ENCODE measurements at places on chromosomes 16 and 17.
A peak's percentile ranks its signal among the peaks of the same experiment; 100 is the strongest.

- no peak for DNase-seq
Measured at GRCh38 chr17:57477522-57478362, 221.4 kb downstream of the MSI2 start.

- DNase-seq, result no peak
Measured at GRCh38 chr16:47460359-47460710, 528 bp downstream of the ITFG1 start.

DNA sequence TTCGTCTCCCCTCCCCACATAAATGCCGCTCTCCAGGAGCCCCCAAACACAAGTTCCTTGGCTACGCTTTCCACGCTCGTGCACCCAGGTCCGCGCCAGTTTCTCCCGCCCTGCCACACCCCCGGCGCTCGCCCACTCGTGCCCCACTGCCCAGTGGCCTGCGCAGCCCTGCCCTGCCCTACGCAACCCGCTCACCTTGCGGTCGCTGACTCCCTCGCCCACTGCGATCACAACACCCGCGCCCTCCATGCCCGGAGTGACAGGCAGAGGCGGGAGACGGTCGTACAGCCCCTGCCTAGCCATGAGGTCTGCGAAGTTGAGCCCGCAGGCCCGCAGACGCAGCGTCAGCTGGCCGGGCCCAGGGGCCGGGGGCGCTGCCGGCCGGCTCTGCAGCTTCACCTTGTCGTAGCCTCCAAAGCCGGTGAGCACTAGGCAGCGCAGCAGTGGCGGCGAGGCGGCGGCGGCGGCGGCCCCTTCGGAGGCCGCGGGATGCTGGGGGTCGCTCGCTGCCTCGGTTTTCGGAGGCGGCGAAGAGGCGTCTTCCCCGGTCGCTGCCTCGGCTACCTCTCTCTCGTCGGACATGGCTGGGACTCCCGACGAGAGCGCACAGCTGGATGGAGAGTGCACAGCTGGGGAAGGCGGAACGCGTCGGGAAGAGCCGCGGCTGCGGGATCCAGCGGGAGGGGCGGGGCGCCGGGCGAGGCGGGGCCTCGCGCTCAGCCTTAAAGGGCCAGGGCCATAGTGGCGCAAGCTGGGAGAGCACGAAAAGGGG is at the start of gene VAT1:
TSS of gene VAT1 (minus strand) at position 645 of the 772 bp plus-strand sequence. CDS start at position 582, 63 bp downstream.
- DNase-seq, result peak; percentile 47

DNA sequence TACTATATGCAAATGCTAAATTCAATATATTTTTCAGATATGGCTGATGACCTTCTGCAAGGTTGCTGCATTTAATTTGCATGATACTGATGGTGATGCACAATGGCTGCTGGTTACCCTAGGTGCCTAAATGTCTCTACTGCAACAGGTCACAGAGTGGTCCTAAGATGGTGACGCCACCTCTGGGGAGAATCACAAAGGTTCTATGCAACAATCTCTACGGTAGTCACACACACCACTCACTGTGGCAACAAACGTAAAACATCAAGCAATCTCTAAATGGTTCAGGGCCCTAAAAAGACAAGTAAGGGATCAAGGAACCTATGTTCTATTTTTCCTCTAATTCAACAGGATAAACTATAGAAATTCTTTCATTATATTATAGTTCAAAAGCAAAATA is 293.3 kb downstream of the CEP112 start:
- no peak for DNase-seq

DNA sequence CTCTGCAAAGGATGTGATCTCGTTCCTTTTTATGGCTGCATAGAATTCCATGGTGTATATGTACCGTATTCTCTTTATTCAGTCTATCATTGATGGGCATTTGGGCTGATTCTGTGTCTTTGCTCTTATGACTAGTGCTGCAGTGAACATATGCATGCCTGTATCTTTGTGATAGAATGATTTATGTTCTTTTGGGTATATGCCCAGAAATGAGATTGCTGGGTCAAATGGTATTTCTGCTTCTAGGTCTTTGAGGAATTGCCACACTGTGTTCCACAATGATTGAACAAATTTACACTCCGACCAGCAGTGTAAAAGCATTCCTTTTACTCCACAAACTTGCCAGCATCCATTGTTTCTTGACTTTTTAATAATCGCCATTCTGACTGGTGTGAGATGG is 60.2 kb upstream of the ADORA2B start:
- DNase-seq, result no peak

DNA sequence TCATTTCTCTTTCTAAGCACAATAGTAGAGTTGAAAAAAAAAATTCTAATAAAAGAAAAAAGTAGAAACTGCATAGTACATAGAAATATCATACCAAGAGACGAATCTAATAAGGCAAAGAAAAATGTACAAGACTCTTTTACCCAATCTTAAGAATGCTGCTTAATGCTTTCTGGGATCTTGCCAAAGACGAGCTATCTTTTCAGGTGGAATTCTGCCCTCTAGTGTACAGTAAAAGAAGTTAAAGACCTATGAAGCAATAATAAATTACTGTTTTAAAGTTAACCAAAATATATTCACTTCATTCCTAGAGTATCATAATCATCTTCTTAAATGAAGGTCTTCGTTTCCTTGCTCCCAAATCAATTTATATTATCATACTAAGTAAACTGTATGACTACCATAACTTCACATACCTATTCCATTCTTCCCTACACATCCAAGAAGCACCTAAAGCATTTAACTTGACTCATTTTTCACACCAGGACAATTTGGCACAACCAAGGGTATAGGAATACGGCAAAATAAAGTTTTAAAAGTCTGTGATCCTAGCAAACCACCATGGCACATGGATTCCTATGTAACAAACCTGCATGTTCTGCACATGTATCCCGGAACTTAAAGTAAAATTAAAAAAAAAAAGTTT is 47.7 kb downstream of the CFDP1 start:
- peak; percentile 18 for DNase-seq

- no peak for DNase-seq
Measured at GRCh38 chr16:66923247-66923731, 2.0 kb downstream of the RRAD start.

DNA sequence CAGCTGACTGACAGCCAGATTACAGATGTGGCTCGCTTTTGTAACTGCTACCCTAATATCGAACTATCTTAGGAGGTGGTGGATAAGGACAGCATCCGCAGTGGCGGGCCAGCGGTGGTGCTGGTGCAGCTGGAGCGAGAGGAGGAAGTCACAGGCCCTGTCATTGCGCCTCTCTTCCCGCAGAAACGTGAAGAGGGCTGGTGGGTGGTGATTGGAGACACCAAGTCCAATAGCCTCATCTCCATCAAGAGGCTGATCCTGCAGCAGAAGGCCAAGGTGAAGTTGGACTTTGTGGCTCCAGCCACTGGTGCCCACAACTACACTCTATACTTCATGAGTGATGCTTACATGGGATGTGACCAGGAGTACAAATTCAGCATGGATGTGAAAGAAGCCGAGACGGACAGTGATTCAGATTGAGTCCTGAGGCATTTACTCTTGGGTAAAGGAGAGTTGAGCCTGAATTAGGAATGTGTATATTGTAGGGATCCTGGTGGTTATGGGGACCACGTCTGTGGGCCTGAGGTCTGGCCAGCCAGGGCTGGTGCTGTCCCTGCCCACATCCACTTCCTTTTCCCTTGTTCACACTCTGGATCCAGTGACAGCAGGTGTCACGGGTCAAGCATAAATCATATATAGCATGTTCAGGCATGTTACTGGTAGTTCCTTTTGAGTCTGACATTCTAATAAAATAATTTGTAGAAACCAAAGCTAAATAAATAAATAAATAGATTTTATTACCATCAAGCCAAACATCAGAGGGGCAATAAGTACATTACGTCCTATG is 89.0 kb upstream of the SMURF2 start:
- no peak for DNase-seq

GRCh38 chr17:45293413-45294211 is 23.2 kb downstream of the MAP3K14 start:
- peak; percentile 78 for DNase-seq

- no peak for DNase-seq
Measured at GRCh38 chr16:15897121-15897780, 8.8 kb upstream of the CEP20 start.

DNA sequence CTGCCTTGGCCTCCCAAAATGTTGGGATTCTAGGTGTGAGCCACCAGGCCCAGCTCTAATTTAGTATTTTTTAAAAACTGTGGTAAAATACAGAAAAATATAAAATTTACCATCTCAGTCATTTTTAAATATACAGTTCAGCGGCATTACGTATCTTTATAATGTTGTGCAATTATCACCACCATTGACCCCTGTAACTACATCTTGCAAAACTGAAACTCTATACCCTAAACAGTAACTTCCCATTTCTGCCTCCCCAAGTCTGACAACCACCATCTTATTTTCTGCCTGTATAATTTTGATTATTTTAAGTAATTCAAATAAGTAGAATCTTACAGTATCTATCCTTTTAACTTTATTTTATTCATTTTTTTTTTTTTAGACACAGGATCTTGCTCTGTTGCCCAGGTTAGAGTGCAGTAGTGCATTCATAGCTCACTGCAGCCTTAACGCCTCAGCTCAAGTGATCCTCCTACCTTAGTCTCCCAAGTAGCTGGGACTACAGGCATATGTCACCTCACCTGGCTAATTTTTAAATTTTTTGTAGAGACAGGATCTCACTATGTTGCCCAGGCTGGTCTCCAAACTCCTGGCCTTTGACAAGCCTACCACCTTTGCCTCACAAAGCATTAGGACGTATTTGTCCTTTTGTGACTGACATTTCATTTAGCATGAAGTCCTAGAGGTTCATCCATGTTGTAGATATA is 10.9 kb upstream of the GGA2 start:
- DNase-seq, result no peak

GRCh38 chr17:81338274-81339190 is 43.4 kb upstream of the SLC38A10 start:
- DNase-seq, result no peak

DNA sequence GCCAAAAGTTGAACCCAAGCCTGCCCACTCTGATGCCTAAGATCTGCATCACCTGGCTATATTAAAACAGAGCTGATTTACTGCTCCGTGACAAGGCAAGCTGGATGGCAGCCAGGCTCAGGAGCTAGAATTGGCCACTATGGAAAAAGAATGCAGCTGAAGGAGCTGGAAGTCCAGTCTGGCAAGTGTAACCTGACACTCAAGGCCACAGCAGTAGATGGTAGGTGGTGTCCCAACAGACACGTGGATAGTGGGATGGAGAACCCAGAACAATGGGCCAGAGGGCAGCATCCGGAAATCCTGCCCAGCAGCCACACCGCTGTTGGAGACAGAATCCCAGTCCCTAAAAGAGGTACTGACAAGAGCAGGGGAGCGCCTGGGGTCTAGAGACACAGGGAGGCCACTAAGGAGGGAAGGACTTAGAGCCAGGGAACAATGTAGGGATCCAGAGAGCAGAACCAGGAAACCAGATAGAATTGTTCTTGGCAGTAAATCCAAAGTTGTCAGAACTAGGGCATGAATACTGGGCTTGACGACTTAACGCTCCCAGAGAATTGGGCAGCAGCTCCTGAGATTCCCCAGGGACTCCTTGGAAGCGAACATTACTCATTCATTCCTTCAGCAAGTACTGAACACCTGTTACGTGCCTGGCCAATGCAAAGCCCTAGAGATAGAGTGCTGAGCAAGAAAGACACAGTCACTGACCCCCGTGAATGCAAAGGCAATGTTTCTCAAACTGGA is 85.7 kb downstream of the CDYL2 start:
- DNase-seq, result no peak

- DNase-seq, result no peak
Measured at GRCh38 chr17:1890758-1891450, 61.1 kb downstream of the RPA1 start.

DNA sequence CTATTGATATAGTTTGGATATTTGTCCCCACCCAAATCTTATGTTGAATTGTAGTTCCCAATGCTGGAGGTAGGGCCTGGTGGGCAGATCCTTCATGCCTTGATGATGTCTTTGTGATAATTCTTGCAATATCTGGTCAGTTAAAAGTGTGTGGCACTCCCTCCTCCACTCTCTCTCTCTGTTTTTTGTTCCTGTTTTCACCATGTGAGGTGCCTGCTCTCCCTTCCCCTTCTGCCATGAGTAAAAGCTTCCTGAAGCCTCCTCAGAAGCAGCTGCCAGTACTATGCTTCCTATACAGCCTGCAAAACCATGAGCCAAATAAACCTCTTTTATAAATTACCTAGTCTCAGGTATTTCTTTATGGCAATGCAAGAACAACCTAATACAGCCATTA is 47.3 kb downstream of the TOM1L2 start:
- DNase-seq, result no peak

DNA sequence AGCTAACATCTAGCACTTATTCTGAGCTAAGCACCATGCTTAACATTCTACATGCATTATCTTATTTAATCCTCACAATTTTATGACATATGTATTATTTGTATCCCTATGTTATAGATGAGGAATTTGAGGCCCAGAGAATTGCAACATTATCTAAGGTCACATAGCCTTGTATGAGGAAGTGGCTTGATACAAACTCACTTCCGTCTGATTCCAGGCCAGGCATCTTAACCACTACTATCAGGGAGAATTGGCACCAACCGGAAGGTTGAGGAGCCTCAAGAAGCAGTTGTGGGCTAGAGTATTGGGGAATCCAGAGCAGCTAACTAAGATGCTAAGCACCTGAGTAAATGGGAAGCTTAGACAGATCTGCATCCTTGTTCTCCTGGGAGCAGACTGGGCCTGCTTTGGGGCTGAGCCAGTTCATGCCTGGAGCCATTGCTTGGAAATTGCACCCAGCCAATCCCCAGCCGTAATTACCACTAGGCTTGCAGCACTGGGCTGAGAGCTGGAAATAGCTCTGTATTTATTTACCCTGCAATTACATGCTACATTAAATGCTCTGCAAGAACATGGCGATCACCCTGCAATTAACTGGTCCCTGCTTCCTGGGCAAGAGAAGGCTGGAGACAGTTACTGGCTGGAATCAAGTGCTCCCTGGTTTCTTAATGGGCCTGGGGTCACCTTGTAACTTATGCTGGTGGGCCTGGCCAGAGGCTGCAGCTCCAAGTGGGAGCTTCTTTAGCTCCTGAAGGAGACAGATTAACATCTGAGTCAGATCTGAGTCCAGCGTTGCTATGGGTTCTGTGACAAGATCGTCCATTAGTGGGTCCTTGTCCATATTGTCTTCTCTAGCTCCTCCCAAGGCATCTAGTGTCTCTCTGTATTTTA is 273.1 kb upstream of the CCL2 start:
- no peak for DNase-seq

GRCh38 chr16:84283314-84284153 is 11.1 kb upstream of the WFDC1 start:
- DNase-seq, result no peak

DNA sequence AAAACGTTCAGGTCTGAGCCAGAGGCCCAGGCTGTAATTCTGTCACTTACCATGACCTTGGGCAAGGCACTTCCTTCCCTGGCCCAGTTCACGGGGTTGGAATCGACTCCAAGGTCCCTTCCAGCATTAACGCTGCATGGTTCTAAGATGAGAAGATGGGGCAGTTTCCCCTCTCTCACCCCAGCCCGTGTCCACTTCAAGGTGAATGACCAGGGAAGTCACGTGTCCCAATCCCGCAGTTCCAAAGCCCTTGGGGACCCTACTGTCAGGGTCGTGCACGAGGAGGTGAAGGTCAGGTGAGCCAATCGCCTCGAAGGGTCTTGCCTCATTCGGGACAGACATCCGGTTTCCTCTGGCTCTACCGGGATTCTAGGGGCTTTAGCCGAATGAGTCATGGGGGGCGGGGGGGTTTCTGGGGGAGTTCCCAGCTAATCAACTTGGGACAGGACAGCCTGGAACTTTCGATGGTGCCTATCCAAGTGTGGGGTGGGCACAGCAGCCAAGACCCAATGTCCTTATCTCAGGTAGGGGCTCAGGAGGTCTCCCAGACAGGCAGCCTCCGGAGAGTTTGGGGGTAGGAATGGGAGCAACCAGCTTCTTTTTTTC is 762 bp upstream of the CSF3 start:
- DNase-seq, result no peak

GRCh38 chr16:16989368-16989767 is 481.4 kb downstream of the XYLT1 start:
- DNase-seq, result no peak
